ENCODE measurements at places on chromosomes 11 and 22.

GRCh38 chr11:94728966-94729751 is 39.0 kb upstream of the AMOTL1 start:
- DNase-seq, result no peak

- DNase-seq, result no peak
Measured at GRCh38 chr22:32777987-32778386, 23.5 kb upstream of the TIMP3 start.

DNA sequence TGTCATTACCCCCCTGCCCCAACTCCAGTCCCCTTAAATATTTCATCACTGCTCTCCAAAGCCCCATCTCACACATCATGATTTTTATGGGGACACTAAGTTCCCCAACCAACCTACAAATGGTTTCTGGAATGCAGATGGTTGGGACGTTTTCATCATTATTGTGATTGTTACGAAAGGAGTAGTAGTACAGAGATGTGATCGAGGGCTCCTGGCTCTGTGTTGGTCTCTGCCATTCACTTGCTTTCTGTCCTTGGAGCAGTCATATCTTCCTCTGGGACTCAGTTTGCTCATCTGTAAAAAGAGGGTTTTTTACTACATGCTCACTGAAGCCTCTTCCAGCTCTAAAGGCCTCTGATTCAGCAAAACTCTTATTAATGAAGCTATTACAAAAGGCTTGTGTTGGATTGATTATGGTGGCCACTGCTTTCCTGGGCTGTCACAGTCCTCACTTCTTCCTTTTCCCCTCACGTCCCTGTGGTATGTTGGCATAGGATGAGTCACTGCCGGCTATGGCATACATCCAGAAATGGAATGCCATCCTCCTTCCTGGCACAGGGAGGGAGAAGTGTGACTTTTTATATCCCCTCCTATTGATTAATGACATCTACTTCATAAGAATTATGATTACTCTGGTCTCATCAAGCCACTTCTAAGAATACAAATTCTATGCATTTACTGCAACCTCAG is 593.7 kb downstream of the METTL15 start:
- no peak for DNase-seq

GRCh38 chr11:64044730-64045393 is 9.1 kb downstream of the FLRT1 start:
- no peak for DNase-seq

GRCh38 chr22:34798605-34799004 is 267.4 kb upstream of the ISX start:
- no peak for DNase-seq

- no peak for DNase-seq
Measured at GRCh38 chr11:130464291-130464812, 15.9 kb downstream of the ADAMTS15 start.

DNA sequence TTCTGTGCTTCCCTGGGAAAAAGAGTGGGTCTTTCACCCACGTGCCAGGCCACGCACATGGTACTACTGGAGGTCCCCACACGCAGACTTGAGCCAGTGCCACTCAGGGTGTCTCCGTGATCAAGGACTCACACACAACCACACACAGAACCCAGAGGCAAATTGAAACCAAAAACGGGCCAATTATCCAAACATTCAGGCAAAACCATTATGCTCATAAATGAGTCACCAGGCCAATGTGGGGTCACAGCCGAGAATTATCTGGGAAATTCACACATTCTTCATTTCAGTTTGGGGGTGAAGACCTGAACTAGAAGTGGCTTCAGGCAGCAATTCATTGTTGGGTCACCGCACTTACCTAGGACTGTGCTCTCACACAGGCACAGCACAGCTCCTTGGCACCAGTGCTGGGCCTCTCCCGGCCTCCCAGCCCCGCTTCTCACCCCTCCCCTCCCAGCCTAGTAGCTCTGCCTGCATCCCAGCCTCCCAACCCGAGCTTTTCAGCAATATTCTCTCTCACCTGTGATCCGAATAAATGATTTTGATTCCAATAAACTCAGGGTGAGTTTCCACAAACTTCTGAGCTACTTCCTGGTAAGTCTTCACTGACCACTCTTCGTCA is 28.0 kb downstream of the ADA2 start:
- DNase-seq, result no peak

DNA sequence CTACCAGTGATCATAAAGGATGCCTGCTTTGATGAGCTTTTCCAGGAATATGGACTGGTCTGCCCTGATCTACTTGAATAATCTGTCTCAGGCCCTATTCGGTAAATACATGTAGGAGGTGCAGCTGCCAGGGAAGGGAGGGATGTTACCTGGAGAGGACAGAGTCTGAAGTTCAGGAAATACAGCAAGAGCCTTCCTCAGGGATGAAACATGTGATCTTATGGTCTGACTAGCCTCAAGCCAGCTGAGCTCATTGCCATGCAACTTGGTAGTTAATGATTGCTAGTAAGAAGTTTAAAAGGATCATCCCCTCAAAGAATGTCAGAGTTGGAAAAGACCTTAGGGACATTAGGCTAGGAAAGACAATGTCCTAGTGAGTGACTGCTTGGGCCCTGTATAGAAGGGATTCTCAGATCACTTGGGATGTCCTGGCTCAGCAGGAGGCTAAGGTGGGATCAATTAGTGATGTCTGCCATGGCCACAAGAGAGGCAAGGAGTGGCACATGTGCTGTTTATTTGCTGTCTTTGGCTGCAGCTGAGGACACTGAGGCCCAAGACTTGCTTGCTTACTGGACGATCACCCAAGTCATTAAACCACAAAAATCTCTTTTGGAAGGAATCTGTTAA is 18.5 kb downstream of the PTPRJ start:
- no peak for DNase-seq

DNA sequence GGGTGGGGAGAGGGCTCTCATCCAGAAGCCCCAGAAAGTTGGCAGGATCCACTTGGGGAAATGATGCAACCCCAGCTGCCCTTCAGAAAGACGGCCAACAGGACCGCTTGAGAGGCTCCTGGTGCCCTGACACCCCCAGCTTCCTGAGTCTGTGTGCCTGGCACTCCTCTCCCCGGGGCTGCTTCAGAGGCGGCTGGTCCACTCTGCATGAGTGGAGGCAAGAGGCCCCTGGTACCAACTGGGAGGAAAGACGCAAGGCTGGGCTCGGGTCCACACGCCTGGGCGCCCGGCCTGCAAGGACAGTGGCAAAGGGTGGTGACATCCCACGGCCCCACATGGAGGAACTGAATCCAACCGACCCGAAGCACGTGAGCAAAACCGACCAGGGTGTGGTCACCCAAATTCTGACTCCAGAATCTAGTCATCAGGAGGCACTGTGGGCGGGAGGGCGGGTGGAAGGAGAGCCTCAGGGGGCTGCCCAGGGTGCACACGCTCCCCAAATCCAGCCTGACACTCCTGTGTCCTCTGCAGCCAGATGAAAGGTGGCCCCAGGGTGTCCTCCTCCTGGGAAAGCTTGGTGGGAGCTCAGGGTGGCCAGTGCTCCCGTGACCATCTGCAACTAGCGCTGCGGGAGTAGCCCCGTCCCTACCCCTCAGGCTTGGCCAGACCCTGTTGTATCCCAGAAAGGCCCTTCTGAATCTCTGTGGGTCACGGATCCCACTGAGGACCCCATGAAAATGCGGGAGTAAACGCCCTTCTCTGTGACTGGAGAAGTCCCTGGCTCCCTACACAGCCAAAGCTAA is 3.7 kb downstream of the RNH1 start:
- DNase-seq, result peak; percentile 90

DNA sequence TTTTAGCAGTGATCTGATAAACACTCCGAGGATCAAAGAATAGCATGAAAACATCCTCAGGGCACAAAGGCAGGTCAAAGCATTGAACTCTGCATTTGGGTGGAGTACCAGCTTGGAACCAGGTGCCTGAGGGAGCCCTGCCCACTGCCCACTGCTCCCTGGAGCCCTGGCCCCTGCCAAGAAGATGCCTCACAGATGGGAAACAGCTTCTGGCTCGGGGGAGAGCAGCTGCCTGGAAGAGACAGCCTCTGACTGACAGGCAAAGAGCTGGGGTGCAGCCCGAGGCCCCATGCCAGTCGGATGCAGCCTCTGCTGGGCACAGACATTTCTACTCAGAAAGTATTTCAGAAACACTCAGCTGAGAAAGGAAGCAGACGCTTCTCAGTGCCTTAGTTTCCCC is 13.2 kb downstream of the LMO1 start:
- DNase-seq, result peak; percentile 31

DNA sequence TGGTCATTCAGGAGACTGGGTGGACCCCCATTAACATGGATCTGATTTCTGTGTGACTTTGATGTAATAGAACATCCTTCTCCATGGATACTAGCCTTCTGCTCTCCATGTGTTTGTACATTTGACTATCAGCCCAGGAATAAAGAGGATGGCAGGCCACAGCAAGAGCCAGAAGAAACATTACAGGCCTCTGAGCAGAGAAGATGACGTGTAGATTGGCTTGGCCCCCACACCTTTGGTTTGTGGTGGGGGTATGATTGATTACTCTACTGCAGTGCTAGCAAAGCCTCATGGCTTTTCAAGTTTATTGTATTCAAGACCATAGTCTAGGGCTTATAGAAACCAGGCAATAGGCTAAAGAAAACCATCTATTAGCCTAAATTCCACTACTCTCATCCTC is 77.0 kb downstream of the GRAMD1B start:
- no peak for DNase-seq

GRCh38 chr11:133508468-133508867 is 23.8 kb downstream of the OPCML start:
- DNase-seq, result no peak

DNA sequence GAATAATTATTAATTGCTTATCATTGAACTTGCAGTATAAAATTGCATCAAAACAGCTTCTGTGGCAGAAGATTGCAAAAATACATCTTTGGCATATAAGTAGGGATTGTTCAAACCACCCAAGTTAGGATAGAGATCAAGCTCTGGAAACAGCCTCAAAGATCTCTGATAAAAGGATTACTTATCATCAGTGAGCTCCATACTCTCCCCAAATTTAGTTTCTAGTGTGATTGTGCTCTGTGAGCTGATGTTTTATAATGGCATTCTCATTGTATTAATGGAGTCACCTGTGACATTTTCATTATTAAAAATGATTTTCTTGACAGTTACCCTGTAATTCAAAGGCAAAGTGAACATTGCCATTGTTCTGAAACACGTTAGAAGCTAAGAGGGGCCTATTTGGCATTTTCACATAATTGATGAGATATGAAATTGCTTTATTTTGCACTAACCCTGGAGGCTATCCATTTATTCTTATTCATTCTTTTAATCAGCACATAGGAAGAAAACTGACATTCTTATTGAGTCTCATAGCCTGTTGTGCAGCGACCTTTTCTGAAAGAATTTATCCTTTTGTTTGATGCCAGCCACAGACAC is 626.3 kb upstream of the ANO5 start:
- no peak for DNase-seq

DNA sequence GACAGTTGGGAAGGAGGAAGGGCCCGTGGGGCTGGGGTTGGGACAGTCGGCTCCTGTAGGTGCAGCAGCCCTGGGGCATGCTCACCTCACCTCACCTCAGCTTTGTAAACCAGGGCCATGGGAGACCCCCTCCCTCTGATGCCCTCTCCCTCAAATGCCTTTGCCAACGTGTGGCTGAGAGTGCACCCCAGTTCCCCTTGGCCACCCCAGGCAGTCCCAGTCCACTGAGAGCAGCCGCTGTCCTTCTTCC is 4.2 kb upstream of the NEAT1 start:
- DNase-seq, result no peak

DNA sequence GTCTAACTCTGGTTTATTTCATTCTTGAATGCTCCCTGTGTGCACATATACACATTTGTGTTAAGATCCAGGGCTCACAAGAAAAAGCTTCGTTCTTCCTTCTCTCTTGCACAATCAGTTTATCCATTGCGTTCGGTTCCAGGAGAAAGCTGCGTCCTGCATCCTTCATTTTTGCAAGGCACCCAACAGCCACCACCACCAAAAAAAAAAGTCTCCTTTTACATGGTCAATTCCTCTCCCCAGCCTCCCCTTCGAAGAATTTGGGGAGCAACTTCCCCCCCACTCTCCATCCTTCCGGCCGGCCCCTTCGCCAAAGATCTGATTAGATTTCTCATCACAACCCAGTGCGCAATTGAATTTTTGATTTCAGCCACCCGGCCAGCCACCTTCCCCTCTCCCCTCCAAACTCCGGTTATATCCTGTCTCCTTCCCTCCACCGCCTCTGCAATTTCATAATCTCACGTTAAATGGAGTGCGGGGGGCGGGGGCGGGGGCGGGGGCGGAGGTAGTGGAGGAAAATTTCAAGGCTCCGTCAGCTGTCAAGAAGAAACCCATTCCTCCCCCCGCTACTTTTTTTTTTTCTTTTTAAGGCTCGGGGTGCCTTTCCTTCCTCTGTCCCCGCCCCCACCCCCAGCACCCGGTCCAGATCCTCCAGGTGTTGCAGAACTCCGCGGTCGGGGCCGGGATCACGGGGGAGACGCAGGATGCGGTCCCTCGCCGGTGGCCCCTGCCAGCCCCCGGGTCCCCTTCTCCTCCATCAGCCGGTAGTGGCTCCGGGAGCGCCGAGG is 1166.5 kb downstream of the LRRC4C start:
- no peak for DNase-seq

GRCh38 chr11:64670975-64671374 is 52.0 kb downstream of the NRXN2 start:
- no peak for DNase-seq

DNA sequence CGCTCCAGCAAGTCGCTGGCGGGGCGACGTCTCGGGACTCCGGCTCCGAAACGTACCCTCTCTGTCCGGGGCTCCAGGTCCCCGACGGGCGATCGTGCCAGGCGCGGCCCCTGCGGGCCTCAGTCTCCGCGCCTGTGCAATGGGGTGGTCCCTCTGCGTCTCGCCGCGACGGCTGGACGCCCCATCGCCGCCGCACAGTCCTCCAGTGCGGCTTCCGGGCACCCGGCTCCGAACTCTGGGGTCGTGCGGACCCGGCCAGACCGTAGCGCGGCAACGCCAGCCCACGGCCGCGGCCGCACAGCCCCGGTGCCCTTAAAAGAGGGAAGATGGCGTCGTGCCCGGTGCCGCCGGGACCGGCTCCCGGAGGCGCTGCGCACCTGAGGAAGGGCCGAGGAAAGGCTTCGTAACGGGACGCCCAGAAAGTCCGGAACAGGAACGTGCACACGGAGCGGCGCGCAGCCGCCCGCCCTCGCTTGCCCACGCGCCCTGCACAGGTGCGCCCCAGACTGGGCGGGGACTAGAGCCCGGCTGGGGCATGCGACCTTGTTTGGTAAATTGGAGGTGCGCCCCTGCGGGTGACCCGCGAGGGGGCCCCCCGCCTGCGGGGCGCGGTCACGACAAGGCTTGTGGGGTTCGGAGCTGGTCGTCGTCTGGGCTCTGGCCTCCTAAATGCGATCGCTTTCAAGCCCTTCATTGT is 525 bp downstream of the BIK start:
- no peak for DNase-seq

- DNase-seq, result no peak
Measured at GRCh38 chr11:78981153-78981552, 406.5 kb upstream of the NARS2 start.

- DNase-seq, result no peak
Measured at GRCh38 chr22:24541681-24542515, 13.0 kb downstream of the GUCD1 start.

DNA sequence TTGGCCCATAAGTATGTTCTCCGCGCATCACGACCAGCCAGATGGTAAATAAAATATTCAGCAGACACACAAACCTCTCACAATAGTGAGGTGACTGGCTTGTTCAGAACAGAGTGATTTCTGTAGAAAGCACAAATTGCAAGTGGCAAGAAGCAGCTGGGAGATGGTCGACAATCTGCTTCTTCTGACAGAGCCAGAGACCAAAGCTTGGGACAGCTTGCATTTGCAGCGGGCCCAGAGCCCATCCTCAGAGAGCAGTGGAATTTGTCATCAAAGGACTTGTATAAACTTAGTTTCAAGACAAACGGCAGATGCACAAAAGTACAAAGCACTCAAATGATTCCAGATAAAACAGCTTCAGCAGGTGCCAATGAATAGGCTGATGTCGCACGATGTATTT is 7.6 kb upstream of the GALNT18 start:
- no peak for DNase-seq

GRCh38 chr11:66289548-66290329 is 796 bp upstream of the YIF1A start:
- no peak for DNase-seq

Data from suprapubic skin (tissue), 4 donors.